ENCODE measurements at places on chromosomes 11 and 22.

DNA sequence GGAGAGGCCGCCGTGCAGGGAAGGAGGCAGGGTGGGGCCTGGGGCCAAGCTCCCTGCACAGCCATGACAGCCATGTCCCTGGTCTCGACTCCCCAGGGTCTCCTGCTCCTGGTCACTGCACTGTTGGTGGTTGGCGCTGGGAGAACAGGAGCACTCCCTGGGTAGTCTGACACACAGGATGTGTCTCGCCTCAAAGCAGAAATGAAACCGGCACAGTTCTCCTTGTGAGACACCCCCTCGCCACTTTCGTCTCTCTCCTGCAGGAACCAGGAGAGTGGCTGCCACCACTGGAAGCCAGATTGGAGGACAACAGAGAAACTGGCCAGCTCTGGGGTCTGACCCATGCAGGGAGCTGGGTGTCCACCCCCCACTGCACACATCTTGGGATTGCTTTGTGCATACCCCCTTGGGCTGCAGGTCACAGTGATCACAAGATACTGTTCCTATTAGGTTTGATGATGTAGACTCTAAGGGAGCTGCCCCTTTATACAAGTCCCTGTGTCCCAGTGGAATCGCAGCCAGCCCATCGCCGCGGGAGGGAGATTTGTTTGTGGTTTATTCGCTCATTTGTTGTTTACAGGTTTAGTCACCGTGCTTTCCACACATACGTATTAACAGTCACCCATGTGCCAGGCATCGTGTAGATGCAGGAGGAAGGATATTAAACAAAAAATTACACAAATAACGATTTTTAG is 27.0 kb upstream of the YWHAH start:
- DNase-seq: peak; percentile 10

DNA sequence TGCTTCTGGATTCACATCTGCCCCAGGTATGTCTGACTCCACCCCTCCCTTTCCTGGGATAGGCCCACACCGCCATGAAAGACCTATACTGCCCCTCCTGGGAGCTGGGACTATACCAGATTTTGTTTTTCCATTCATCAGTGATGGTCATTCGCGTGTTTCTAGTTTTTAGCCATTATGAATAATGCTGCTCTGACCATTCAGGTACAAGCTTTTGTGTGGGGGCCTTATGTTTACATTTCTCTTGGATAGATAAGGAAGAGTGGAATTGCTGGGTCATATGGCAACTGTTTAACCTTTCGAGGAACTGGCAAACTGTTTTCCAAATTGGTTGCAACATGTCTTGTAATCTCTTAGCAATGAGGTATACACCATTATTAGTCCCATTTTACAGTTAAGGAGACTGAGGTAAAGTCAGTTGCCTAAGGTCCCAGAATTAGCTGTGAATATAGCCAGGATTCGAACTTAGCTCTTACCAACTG is 1.2 kb upstream of the TBC1D10A start:
- DNase-seq: no peak

DNA sequence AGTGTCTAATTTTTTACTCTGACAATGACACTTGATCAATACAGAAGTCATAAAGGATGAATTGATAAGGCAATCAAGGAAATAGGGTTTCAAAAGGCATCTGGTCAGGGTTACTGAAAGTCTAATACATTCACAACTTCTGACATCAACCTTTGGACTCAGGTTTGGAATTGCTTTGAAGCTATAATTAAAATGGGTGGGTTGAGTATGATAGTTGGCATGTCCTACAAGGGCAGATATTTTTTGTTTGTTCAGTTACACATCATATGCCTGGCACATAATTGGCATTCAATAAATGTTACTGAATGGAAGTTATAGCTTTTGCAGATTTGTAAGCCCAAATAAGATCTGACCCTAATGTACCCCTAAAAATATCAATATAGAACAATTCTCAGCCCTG is 7.3 kb upstream of the FUT4 start:
- no peak for DNase-seq

DNA sequence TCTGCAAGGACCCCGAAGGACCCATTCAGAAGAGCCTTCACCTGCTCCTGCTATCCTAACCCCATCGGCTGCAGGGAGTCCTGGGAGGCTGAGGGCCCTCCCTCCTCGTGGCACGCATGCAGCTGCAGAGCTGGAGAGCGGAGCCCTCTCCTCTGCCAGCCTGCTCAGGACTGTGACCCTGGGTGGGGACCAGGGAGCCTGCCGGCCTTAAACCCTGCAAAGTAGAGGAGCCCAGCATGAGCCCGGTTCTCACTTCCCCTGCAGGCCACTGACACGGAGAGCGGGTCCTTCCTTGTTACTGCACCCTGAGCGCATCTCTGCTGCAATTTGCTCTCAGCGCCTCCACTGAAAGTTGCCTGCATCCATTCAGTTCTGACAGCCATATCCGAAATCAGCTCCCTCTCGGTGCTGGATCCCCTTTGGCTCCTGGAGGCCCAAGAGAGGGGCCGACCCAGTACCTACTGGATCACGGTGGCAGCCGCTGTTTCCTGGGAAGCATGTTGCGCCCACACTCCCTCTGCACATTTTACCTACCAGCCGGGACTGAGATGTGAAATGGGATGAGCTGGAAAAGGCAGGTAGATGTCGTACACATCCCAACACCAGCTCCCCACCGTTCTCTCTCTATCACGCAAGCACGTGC is 312.1 kb downstream of the NTM start:
- DNase-seq: no peak

- DNase-seq: no peak
Measured at GRCh38 chr11:47329987-47330931, 22.2 kb downstream of the MYBPC3 start.

- DNase-seq: no peak
Measured at GRCh38 chr11:14703731-14704130, 60.1 kb downstream of the PDE3B start.

DNA sequence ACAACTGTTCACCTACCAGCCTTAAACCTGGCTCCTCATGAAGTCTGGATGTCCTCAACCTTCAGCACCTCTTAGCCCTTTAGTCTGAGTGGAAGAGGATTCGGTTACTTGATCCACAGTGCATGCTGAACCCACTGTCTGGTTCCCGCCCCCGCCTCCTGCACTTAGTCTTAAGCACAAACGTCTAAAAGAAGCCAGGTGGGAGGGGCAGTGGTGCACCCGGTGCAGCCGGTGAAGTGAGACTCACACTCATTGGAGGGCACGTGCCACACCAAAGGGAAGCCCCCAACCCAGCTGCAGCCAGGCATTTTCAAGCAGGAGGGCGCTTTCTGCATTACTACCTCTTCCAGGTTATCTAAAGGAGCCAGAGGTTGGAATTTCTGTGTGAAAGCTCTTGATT is 146.8 kb downstream of the COMMD9 start:
- no peak for DNase-seq

- DNase-seq: peak; percentile 24
Measured at GRCh38 chr11:10317776-10318526, 13.1 kb downstream of the ADM start.

DNA sequence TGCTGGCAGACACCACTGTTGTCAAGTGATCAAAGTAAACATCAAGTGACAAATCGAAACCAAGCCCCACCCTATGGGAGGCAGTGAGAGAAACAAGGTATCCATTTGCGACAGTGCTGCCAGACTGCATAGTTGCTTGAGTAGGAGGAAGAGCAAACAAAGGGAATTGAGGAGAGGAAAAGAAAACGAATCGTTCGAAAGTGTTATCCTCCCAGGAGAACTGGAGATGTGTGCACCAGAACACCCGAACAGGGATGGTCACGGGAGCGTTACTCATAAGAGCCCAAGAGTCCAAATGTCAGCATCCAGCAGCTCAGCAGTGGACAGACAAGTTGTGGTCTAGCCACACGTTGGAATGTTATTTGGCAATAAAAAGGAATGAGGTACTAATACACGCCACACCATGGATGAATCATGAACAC is 58.4 kb upstream of the NUP50 start:
- DNase-seq: no peak

DNA sequence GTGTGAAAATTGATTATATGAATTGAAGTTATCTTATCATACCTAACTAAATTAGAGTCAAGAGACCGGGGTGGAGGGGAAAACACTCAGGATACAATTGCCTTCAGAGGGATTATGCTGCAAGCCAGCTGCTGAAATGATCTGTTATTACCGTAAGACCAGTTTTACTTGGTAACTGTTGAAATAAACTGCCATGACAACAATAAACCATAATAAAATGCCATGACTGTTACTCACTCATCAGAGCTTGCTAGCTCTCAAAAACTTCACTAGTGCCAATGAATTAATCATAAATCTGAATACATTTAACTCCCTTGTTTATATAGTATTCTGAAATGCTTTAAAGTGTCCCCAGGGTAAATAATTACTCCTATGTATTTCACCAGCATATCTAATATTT is 68.2 kb downstream of the CASP12 start:
- DNase-seq: no peak

- DNase-seq: peak; percentile 16
Measured at GRCh38 chr11:44530413-44531115, 34.9 kb upstream of the CD82 start.

GRCh38 chr22:47210112-47210657 is 447.7 kb downstream of the TBC1D22A start:
- DNase-seq: no peak

DNA sequence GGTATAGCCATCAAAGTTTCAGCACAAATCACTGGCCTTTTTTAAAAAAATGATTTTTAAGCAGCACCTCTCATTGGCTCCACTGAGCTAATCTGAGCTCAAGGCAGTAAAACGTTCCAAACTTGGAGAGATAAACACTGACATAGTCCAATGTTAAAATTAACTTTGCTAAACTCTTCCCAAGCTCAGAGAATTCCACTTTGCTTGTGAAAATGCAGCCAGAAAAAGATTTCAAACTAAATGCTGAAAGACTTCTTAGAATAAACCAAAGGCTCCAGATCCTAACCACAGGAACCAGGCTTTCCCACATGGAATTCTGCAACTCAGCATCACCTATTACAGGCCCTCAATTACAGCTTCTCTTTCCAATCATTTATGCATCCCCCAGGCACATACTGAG is 84.7 kb upstream of the GDPD4 start:
- no peak for DNase-seq

- no peak for DNase-seq
Measured at GRCh38 chr11:93796441-93797231, 12.6 kb downstream of the MED17 start.
